Fibroblast of skin of right biceps (primary cell): ENCODE measurements at places on chromosomes 13 and 19.

DNA sequence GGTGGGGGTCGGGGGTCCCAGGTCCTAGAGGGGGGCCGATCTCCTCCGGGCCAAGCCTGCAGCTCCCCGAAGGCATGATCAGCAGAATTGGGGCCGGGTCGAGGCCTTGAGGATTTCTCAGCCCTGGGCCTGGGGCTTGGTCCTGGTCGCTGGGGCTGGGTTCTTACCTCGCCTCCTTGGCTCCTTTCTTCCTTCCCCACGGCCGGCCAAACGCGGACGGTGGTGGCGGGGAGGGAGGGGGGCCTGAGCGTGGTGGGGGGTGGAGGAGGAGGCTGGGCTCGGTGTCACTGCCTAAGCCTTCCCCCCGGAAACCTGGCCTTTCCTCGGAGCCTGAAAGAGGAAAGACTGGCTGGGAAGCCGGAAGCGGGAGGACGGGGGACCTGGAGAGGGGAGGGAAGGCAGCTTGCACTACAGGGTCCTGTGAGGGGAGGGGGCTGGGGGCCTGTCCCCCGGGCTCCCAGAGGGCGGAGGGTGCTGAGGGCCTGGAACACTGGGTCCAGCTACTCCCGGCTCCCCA lies at the start of gene ZNF579:
Gene ZNF579 (minus strand): TSS at position 221 of the 517 bp plus-strand sequence. CDS start 1,209 bp downstream, outside the sequence.
- peak; percentile 92 for DNase-seq

- DNase-seq: no peak
Observed at GRCh38 chr19:45103508-45104319, 10.7 kb downstream of the PPP1R37 start.

DNA sequence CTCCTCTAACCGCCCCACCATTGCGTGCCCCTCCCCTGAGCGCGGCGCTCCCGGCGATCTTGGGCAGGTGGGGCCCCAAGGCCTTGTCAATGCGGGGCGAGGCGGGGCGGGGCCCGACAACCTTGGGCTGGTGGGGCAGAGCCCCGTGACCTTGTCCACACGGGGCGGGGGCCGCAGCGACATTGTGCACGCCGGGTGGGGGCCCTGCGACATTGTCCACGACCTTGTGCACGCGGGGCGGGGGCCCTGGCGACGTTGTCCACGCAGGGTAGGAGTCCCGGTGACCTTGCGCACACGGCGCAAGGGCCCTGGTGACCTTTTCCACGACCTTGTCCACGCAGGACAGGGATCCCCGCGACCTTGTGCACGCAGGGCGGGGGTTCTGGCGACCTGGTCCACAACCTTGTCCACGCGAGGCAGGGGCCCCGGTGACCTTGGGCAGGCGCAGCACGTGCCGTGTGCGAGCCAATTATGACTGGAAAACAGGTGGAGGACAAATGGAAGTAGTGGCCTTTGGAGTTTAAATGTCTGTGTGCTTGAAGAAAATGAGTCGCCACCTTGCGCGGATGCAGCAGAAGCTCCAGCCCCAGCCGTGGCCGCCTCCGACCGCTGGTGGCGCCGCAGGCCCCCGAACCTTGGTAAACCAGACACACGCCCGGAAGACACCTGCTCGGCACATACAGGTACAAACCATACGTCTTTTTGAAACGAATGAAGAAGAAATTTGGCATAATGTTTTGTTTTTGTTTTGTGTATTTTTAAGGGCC lies 62.6 kb downstream of the LATS2 start:
- no peak for DNase-seq

- peak; percentile 51 for DNase-seq
Observed at GRCh38 chr19:58355908-58356765, 2.8 kb upstream of the A1BG start.

- no peak for DNase-seq
Observed at GRCh38 chr13:111844222-111844671, 222.7 kb upstream of the SOX1 start.

DNA sequence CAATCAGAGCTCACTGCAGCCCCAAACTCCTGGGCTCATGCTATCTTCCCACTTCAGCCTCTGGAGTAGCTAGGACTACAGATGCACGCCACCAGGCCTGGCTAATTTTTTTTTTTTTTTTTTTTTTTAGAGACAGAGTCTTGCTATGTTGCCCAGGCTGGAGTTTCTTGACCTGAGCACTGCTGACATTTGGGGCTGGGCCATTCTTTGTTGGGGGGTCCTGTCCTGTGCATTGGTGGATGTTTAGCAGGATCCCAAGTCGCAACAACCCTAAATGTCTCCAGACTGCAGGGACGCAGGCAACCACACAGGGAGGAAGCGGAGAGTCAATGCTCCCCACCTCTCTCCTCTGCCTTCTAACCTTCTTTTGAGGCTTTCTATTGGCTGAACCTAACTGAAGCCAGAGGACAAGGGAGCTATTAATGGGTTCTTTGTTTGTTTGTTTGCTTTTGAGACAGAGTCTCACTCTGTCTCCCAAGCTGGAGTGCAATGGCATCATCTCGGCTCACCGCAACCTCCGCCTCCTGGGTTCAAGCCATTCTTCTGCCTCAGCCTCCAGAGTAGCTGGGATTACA lies 58.3 kb upstream of the ADGRE5 start:
- no peak for DNase-seq

GRCh38 chr19:49333811-49334288 lies 1.4 kb upstream of the CD37 start:
- DNase-seq: no peak

GRCh38 chr13:65789815-65790214 lies 1440.3 kb downstream of the PCDH9 start:
- DNase-seq: no peak

- DNase-seq: peak; percentile 100
Observed at GRCh38 chr19:2151339-2152229, at the start of gene AP3D1. Gene AP3D1 (minus strand): TSS chr19:2151566. CDS start chr19:2151334, 232 bp downstream.

GRCh38 chr19:30710721-30711120 lies 338.5 kb downstream of the ZNF536 start:
- DNase-seq: no peak

DNA sequence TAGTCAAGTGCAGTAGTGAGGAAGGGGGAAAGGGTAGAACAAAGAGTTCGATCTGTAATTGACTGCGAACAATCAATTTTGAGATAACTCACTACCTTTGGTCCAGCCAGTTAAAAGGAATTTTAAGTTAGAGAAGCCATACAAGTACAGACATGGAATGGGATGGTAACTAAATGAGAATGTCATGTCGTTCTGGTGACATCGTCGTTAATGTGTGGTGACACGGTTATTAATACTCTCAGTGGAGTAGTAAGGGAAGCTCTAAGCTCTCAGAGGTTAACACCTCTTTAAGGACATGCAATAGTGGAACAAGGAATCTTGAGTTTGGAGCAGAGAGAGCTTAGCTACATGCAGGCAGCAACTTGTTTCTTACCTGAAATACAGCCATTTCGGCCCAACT lies 154.9 kb upstream of the KLF12 start:
- no peak for DNase-seq
